NCI-H2171 (cell line): ENCODE measurements at places on chromosomes 5 and 9.

DNA sequence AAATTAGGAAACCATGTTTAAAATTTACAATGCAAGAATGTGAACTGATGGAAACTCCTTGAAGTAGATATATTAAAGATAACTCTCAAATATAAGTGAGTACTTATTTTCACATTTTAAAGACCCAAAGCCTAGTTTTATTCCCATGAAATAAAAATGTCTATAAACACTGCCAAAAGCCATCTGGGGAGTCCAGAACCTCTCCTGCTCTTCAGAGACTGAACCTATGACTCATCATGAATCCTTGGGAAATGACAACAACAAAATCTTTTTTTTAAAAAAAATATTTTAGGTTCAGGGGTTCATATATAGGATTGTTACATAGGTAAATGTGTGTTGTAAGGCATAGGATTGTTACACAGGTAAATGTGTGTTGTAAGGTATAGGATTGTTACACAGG lies 33.8 kb upstream of the FYB1 start:
- no peak for DNase-seq

DNA sequence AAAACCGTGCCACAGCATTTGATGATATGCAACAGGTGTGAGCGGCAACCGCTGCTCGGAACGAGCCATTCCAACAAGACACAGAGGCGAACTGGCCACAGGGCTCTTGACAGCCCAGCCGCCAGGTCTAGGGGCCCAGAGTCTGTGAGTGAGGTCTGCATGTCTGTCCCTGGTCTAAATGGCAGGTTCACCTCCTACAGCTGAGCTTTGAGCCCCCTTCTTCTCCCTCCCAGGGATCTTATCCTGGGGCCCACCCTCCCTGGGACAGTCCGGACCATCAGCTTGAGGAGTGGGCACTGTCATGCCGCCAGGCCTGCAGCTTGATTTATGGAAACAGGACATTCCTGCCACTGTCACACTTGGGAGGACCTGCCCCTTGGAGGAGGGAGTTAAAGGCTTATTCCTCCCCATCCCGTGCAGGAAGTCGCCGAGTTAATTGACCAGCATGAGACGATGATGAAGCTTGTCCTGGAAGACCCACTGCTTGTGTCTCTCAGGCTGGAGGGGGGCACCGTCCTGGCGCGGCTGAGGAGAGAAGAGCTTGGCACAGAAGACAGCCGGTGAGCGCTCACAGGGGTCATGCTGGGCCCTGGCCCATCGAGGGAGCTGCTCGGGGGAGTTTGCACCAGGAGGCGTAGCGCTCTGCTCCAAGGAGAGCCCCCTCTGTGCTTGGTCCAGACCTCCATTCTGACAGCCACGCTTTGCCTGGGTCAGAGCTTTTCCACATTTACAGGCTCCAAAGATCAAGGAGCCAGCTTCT lies 35.5 kb upstream of the LRRC14B start:
- DNase-seq = no peak

- DNase-seq = no peak
These were observed 9.7 kb upstream of the MEF2C start for GRCh38 chr5:88892669-88893068.

DNA sequence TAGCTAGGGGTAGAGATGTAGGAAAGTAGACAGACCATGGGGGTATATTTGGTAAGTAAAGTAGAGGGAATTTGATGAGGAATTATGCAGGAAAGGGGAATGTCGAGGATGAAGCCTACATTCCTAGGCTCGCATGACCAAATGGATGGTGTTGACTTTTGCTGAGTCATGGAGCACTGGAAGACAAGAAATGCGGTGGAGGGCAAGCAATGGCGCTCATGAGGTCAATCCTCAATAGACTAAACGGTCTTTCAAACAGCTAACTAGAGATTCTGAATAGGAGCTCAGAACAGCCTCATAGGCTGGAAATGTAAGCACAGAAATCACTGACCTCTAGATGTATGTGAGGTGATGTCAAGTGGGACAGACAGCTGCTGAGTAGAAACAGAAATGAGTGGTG lies 50.7 kb upstream of the FST start:
- no peak for DNase-seq

DNA sequence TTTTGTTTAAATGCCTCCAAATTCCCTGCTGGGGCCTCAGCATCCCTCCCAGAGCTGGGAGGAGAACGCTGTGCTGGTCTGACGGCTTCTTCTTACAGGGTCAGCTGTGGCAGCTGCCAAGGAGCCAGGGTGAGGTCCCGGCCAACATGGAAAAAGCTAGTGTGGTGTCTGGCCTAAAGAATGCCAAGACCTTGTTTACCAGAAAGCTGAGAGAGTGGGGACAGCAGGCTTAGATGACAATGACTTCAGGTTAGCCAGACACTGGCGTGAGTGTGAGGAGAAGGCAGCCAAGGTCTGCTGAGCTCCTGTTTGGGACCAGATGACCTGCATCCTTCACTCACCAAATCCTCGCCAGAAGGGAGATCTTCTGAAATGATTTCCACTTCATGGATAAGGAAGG lies 112.5 kb downstream of the CRB2 start:
- no peak for DNase-seq

GRCh38 chr9:31824860-31825259 lies 559.6 kb upstream of the ACO1 start:
- DNase-seq = no peak

GRCh38 chr9:136662656-136663581 lies at the start of gene EGFL7:
EGFL7 (plus strand) TSS chr9:136662916; CDS start chr9:136668283, 5,367 bp downstream.
- no peak for DNase-seq

GRCh38 chr5:124461941-124462340 lies 284.5 kb downstream of the ZNF608 start:
- no peak for DNase-seq

DNA sequence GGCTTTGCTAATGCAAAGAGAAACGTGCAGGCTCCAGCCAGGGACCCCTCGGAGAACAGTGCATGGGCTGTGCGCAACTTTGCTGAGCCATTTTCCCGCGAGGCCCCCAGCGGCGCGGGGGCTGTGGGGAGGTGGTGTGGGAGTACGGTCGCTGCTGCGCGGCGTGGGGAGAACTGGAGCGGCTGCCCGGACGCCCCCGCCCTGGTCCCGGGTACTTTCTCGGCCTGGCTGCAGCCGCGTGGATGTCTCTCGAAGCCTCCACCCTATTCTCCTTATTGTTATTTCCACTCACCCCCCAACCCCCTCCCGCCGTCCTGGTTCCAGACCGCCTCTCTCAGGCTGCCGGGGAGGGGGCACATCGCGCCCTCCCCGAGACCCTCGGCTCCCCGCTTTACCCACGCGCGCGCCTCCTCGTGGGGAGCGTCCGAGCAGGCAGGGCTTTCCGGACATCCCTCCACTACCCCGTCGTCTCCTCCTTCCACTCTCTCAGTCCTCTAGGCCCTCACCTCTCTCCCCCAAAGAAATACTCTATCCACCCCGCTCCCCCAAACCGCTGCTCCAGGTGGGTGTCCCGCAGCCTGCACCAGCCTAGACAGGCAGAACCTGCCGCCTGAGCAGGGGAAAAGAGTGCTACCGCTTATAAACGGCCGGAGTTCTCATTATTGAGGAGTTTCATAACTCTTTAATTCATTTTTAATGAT lies 68.6 kb upstream of the TBCA start:
- DNase-seq = no peak

- no peak for DNase-seq
These were observed 89.8 kb downstream of the CDKN2A start for GRCh38 chr9:21904371-21904770.

DNA sequence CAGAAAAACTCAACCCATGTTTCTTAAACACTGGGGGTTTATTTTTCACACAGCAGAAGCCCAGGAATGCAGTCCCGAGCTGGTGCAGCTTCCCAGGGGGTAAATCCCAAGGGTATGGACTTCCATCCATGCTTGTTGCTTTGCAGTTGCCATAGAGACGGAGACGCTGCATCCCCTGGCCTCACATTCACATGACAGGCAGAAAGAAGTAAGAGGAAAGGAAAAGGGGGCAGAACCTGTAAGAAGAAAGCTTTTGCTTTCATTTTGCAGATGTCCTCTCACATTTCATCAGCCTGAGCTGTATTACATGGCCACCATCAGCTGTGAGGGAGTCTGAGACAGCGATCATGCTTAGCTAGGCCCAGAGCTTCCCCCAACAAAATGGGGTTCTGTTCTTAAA lies 321.0 kb downstream of the AGTPBP1 start:
- no peak for DNase-seq

DNA sequence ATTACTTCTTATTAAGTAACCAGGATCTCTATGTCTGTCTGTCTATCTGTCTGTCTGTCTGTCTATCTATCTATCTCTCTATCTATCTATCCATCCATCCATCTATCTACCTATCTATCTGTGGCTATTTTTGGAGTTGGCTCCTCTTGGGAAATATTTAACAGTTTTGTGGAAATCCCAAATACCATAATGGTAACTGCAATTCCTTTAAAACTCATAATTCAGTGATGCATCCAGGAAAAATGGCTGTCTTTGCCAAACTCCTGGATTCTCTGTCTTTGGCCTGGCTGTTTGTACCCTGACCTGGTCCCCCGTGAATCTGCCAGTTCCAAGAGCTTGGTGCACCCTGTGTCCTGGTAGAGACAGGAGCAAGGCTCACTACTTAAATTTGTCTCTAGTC lies 197.0 kb downstream of the PCSK1 start:
- no peak for DNase-seq

DNA sequence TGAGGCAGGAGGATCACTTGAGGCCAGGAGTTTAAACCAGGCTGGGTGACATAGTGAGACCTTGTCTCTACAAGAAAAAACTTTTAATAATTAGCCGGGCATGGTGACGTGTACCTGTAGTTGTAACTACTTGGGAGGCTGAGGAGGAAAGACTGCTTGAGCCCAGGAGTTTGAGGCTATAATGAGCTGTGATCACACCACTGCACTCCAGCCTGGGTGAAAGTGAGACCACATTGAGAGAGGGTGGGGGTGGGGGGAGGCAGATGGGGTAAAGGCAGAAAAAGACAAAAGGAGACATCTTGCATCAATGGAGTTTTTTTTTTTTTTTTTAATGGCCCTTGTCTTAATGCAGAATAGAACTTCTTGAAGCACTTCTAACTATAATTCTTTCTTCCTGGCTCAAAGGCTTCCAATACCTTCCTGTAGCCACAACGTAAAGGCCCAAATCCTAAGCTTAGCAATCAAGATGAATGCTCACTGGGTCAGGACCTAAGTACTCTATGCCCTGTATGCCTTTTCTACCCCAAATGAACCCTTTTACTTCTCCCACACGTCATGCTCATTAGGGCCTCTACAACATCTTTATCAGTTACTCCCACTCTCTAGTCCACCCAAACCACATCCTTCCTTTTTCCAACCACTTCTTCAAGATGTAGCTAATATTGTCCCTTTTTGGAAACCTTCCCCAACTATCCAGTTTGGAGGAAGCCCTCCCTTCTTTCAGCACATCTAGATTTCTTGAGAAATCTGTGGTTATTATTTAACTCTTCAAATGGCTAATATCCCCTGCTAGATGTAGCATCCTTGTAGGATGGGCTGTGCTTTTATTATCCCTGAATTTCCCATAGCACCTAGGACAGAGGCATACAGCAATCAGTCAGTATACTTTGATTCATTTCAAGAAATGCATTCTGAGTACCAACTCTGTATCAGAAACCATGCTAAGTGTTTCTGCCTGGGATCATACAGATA lies 40.8 kb downstream of the CSF2 start:
- DNase-seq = no peak

GRCh38 chr5:36367524-36367923 lies 65.8 kb upstream of the RANBP3L start:
- no peak for DNase-seq

GRCh38 chr5:144547098-144547499 lies 376.4 kb downstream of the KCTD16 start:
- DNase-seq = no peak

DNA sequence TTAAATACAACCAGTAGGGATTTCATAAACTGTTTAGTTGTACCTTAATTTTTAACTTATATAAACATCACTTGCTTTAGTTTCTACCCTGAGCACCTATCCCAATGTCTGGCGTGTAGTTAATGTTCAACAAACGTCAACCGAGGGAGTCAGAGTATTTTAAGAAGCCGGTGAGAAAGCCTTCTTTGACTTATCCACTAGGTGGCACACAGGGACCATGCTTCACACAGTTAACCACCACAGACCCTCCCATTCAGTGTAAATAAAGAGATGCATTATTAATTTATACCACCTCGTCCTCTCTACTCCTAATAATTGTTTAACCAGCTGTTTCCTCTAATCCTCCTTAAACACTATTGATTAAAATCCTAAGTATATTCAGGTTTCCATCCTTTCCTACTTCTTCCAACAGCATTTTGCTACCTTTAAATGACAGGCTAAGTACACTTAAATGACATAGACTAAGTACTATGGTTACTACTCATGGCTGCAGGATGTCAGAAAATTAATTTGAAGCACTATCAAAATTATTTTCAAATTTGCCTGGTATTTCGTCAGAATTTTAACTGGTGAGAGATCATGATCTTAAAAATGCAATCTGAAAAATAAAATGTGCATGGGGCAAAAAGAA lies 2.3 kb downstream of the HAPLN1 start:
- DNase-seq = peak; percentile 23

DNA sequence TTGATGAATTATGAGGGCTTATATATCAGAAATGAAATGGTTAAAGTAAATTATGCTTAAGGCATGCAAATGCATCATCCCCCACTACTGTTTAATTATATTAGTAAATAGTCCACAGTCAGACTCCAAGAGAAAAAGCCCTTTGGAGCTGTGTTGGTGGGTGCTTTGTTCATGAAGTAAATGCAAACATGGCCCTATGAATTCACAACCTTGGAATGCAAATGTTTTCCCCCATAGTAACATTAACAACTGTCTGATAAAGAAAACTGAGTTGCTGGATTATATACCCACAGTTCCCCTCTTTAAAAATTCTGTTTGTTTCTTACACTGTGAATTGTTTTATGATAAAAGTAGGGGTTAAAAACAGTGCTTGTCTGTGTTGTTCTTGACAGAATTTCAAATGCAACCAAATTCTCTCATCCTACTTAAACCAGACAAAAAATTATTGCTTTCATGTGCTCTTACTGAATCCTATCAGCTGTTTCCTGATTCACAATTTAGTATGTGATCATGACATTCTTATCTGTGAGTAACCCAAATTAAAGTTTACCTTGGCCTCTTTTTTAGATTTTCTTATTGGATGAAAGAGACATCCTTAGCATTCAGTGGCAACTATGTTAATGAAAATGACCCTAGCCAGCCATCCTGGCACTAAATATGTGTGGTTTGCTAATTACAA lies 48.5 kb upstream of the SNCAIP start:
- DNase-seq = no peak

DNA sequence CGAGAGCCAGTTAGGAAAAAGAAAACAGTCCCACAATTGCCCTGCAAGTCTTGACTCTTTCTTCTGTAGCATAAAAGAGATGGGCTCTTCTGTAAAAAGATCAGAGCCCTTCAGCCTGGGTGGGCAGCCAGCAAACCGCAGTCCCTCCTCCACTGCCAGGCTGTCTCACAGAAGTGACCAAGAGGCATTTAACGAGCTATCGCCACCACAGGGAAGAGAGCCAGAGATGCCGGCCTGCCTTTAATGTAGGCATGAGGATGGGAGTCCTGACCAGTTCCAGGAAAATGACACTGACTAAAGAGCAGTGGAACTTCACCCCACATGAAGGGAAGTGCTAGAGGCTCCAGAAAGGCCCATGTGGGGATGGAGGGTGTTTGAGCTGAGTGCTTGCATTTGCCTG lies 264.6 kb downstream of the NDUFS4 start:
- no peak for DNase-seq
